ENCODE measurements at places on chromosomes 5 and 9. TPM values are rescaled to one million over a fixed set of nuclear protein-coding genes. Genes with fewer than 3 reads are reported as not detected.

Gene TRIP13
- polyA plus RNA-seq, result 2.1 TPM

Gene CARTPT
- polyA plus RNA-seq, result not detected

Gene SPZ1
- not detected for polyA plus RNA-seq

DNA sequence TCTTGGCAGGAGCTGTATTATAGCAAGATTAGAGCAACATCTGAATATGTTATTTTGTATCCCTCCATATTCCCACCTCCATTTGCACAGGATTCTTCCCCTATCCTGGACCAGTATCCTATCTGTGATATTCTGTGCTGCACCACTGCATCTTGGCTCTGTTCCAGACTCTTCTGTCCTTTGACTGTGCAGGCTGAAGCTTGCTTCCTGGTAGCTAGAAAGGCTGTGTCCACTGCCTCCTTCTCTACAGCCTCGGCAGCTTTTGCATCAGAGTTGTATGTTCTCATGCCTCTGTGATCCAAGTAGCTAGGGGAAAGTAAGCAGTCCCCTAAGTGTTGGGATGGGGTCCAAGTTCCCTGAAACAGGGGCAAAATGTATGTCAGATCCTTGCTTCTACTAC lies 104.1 kb downstream of the GAS1 start:
- no peaks in the 10 kb centered on the region for H3K36me3 ChIP-seq
- no peaks in the 10 kb centered on the region for H3K27me3 ChIP-seq
- H3K4me1 ChIP-seq, result no peaks in the 10 kb centered on the region
- no peak overlapping the region for H3K27ac ChIP-seq
- DNase-seq, result no peak
- no peak overlapping the region for H3K4me3 ChIP-seq

GRCh38 chr5:129362456-129362855 lies 97.6 kb upstream of the ADAMTS19 start:
- no peak overlapping the region for H3K4me3 ChIP-seq
- no peak overlapping the region for H3K27ac ChIP-seq
- H3K36me3 ChIP-seq, result peaks cover 8% of the 10 kb centered on the region
- no peaks in the 10 kb centered on the region for H3K4me1 ChIP-seq
- no peak for DNase-seq

DNA sequence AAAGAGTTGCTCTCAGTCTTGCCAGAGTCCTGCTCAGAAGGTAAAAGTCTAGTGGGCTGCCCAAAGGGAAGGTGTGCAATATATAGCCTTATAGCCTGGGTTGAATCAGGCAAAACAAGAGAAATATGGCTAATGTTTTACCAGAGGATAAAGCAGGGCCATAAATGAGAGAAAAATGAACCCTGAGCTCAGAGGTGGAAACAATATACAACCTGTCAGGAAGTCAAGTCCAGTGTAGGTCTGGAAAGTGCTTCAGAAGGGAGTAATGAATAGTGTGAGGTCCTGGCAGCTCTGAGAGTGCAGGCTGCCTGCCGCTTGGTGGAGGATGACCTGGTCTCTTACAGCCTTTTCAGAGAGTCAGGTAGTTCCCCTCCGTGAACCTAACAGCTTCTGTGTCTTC lies 177.8 kb upstream of the TNC start:
- no peak for DNase-seq
- H3K4me3 ChIP-seq, result no peak overlapping the region
- H3K36me3 ChIP-seq, result no peaks in the 10 kb centered on the region
- H3K4me1 ChIP-seq, result no peaks in the 10 kb centered on the region
- no peaks in the 10 kb centered on the region for H3K27me3 ChIP-seq

Data from immature natural killer cell (primary cell).